Osteocyte (in vitro differentiated cells): ENCODE measurements at places on chromosomes 16 and 17. TPM values are rescaled to one million over a fixed set of nuclear protein-coding genes. Genes with fewer than 3 reads are reported as not detected.

DNA sequence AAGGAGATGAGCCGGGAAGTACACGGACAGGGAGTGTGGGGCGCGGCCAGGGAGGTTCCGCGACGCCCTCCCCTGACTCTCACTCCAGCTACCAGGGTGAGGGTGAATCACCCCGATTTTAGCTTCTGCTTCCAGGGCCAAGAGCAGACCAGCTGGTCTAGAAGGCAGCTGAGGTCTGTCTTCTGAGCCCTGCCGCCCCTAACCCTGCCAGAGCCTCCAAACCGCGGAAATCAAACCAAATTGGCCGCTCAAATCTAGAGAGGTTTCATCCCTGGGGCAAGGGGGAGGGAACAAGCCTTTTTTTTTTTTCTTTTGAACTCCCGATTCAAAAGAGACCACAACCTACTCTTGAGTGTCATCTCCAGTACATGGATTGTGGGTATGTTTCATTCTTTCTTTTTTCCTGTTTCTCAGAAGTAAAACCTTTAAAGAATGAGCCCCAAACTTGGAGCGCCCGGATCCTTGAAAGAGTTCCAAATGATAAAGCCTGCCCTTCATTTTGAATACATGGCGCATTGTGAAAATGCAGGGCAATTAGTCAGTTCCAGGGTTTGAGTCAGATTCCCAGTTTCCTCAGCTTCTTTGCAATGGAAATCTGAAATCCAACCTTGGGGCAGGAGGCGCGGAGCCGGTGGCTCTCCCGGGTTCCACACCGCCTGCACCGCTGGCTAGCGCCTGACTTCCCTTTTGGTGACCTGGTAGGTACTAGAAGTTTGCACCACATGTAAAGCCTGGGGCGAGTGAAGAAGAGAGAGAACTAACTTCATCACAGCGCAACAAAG is 16.5 kb upstream of the ZFHX3 start:
- DNase-seq, result no peak

GRCh38 chr17:76827736-76828135 is 40.5 kb upstream of the MGAT5B start:
- DNase-seq, result no peak

- DNase-seq, result no peak
Observed at GRCh38 chr17:59652119-59652518, 32.4 kb downstream of the CLTC start.

- no peak for DNase-seq
Observed at GRCh38 chr17:47864791-47865216, 13.8 kb upstream of the SP6 start.

Gene KCNH4
- not detected in 2 replicates for total RNA-seq
